ENCODE measurements at places on chromosomes 2 and 18. TPM values are rescaled to one million over a fixed set of nuclear protein-coding genes. Genes with fewer than 3 reads are reported as not detected.

DNA sequence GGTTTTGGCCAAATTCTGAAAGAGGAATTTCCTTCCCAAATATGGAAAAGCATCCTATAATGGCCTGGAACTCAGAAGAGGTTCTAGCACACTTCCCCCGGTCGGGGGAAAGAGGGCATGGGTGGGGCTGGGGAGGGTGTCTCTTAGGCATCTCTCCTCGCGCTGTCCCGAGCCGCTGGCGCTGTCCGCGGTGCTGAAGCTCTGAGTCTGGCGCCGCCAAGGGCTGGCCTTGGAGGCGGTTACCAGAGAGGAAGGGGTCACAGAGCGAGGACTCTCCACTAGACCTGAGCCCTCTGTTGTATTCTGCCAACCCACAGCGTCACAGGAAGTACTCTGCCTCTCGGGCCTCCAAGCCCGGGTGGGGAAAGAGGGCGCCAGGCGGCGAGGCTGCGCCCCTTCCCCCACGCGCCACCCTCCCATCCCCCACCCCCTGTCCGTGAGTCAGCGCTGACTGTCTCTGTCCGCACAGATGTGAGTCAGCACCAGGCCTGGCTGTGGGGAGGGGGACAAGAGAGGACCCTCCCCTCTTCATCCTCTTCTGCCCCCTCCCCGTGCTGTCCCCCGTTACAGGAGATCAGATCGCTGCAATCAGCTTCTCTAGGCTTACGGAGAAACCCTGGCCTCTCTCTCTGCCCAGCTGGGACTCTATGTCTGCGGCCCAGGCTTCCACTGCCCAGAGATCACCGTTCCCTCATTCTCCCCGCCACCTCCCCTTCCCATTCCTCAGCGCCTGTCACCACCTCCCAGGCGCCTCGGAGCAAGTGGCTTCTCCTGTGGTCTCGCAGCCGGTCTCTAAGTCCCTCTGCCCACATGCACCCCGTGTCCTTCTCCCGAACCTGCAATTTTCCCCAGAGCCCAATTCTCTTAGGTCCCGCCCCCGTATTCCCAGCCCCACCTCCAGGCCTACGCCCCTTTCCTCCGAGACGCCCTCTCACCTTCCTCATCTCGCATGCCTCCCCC is 779 bp downstream of the PTPRN start:
- H3K27me3 ChIP-seq: no peaks in the 10 kb centered on the region
- no peak overlapping the region for H3K4me3 ChIP-seq
- no peak overlapping the region for H3K27ac ChIP-seq
- no peaks in the 10 kb centered on the region for H3K36me3 ChIP-seq
- no peak for DNase-seq

GRCh38 chr18:56312551-56313335 is 325.6 kb downstream of the TXNL1 start:
- H3K27ac ChIP-seq: no peak overlapping the region
- no peaks in the 10 kb centered on the region for H3K4me1 ChIP-seq
- H3K36me3 ChIP-seq: no peaks in the 10 kb centered on the region
- no peaks in the 10 kb centered on the region for H3K27me3 ChIP-seq

- no peak overlapping the region for H3K27ac ChIP-seq
- no peak for DNase-seq
- H3K36me3 ChIP-seq: no peaks in the 10 kb centered on the region
Observed at GRCh38 chr2:217279140-217279539, 419.3 kb upstream of the TNP1 start.

GRCh38 chr2:67243919-67244318 is 153.2 kb upstream of the ETAA1 start:
- H3K27ac ChIP-seq: no peak overlapping the region
- H3K4me1 ChIP-seq: no peaks in the 10 kb centered on the region
- H3K27me3 ChIP-seq: no peaks in the 10 kb centered on the region

- H3K36me3 ChIP-seq: no peaks in the 10 kb centered on the region
- no peaks in the 10 kb centered on the region for H3K27me3 ChIP-seq
- no peak overlapping the region for H3K4me3 ChIP-seq
- H3K27ac ChIP-seq: no peak overlapping the region
- H3K4me1 ChIP-seq: no peaks in the 10 kb centered on the region
- no peak for DNase-seq
Observed at GRCh38 chr18:25123438-25124232, 228.3 kb downstream of the ZNF521 start.

The CNGA3 gene
- 1.0 TPM for total RNA-seq

The CCDC68 gene
- total RNA-seq: 37.7 TPM

The AGXT gene
- total RNA-seq: 0.30 TPM

The HTRA2 gene
- total RNA-seq: 36.7 TPM
